ENCODE measurements at places on chromosomes 2 and 18.

DNA sequence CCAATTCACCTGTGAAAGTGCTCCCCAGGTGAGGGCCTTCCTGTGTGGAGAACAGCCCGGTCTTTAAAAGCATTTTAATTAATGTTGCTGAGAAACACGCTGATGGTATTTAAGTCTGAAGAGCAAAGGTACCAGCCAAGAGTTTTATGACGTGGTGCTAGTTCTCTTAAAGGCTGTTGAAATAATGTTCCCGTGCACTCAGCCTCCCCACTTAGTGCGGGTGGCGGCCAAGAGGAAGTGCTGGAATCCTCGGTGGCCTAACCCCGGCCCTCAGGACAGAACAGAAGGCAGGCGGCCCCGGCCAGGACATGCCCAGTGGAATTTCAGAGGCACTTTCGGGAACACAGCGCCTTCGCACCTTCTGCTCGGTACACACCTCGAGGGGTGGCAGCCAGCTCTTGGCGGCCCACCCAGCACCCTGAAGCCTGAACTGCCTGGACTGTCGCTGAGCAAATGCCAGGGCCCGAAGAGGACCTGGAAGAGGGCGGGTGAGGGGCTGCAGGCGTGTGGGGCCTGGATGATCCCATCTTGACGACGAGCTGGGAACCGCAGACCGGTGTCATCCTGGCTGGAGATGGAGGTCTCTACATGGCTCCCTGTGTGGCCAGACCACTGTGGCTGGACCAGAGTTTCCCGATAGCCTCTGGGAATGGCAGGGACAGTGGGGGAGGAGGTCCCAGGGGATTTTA is 142.9 kb downstream of the ASB1 start:
- no peak for DNase-seq

DNA sequence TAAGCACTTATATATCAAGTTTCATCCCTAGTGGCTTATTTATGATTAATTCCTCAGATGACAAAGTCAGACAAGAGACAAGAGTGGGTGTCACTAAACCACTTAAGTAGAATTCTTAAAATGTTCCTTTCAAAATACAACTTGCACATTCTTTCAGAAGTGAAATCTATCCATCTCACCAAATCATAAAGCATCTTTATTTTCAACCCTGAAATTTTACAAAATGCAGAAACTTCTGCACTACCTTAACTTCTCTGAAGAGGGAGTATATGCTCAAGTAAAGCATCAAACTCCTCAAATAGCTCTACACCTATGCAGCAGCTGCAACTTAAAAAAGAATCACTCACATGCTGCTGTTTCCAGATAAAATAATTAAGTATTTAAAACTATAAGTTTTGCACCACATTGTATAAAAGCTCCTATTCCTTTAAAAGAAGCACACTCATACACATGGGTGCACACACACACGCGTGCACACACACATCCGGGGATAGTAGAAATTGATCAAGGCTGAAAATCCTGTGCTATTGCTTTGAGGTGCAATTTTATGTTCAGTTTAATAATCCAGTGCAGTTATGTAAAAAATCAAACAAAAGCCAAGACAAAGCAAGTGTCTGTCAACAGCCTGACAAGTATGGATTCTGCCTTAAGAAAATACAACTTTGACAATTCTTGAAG is 244.5 kb downstream of the TCF4 start:
- DNase-seq, result no peak

DNA sequence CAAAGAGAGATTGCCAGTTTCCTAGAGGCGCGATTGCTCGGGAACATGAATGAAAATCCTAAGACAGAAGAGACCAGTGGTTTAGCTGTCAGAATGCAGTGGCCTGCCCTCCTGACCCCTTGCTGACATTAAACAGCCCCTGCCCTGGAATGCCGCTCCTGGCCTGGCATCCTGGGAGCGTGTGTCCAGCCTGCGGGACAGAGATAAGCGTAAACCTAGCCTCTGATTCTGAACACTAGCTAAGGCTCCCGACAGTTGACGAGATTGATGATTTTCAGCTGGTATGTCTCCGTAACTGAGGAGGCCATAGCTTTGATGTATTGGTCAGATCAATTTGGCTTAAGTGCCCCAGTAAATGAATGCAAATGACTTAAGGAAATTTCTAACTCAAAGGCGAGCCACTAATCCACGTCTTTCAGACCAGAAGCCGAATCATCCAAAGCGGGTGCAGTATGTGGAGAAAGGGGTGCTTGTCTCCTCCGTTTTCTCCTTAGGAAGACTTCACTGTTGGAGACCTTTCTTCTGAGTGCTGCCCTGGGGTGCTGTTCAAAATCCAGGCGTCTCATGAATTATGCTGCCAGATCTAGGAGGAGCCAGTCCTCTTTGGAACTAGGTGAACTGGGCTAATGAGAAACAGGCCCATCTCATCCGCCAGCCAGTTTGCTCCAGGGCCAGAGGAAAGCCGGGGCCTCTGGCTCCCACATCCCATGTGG is 142.5 kb upstream of the L3MBTL4 start:
- DNase-seq, result no peak

DNA sequence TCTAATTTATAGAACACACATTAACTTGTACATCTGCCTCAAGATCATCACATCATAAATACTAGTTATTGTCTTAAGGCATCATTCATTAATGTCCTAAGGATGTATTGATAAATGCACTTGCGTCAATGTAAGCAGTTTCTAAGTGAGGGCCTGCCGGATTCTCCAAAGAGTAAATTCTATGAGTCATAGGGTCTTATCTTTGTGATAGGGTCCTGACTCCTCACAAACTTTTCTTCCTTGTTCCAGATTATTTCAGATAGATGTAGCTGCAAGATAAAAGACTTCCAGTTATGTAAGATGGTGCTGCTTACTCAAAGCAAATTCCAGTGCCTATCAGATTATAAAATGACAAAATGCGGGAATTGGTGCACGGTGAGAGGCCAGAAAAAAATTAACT is 315.0 kb upstream of the SLC39A10 start:
- DNase-seq, result no peak
